Hippocampal formation (tissue), 2 donors: ENCODE measurements at places on chromosomes 2 and 18.
A peak's percentile ranks its signal among the peaks of the same experiment; 100 is the strongest.

DNA sequence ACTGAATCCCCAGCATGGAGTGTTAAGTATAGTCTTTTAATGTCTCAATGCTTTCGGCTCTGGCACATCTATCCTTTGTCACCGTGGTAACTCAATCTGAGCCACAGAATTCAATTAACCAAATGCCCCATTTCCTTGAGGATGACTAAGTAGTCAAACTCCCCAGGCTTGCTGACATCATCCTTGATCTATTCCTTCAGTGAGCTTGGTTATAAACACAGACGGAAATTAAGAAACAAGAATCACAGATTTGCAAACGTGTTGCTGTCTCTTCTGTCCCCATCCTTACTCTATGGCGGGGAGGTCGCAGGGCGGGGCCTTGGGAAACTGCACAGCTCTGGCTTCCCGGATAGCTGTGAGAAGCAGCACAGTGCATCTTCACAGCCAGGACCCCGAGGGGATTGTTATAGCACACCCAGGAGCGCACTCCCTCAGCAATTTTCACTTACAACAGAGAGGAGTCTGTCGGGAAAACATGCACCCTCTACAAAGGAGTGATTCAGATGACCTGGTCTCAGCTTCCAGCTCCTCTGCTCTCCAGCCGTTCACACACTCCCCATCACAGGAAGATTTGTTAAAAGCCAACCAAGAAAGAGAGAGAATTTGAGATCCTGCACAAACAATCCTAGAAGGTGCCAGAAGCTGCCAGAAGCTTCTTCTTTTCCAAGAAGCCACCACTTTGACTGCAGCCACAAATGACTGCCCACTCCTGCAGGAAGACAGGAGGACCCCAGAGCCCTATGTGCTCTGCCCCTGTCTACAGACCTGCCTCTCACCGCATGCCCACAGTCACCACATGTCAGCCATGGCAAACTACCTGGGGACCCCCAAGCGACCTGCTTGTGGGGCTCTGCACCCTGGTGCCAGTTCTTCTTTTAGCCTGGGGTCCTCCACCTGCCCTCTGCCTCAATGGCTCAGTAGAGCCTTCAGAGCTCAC is 44.9 kb upstream of the YWHAQ start:
- DNase-seq: no peak

- no peak for DNase-seq
Measured at GRCh38 chr2:10385933-10386773, 62.0 kb downstream of the ODC1 start.

GRCh38 chr2:206488623-206489022 is 45.3 kb downstream of the ADAM23 start:
- DNase-seq: no peak

DNA sequence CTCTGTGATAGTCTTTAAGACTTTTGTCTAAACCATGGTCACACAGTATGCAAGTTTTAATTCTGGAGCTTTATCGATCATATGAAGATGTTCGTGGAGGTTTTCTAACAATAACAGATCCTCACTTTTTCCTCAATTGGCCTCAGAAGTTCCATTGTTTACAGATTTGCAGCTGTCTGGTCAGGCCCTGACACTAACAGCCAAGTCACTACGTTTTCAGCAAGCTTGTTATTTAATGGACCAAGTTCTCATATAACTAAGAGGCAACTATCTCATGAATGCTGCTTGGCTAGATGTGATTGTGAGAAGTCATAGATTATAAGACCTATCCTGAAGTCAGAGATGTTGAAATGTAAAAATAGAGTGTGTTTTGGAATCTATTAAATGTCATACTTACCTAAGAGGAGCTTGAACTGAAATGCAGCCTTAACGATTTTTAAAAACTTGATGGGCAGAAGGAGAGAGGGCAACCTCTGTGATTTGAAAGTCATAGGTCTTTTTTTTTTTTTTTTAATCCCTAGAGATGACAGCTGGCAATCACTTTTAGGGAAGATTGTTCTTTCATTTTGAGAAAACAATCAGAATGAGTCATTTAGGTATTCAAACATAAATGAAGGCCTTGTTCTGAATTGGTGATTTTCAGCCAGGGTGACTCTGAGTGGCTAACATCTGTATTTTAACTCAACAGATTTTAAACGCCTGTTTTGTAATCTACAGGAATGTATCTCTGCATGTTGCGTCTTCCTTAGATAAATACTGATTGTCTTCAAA is 48.4 kb upstream of the NEMP2 start:
- DNase-seq: no peak

DNA sequence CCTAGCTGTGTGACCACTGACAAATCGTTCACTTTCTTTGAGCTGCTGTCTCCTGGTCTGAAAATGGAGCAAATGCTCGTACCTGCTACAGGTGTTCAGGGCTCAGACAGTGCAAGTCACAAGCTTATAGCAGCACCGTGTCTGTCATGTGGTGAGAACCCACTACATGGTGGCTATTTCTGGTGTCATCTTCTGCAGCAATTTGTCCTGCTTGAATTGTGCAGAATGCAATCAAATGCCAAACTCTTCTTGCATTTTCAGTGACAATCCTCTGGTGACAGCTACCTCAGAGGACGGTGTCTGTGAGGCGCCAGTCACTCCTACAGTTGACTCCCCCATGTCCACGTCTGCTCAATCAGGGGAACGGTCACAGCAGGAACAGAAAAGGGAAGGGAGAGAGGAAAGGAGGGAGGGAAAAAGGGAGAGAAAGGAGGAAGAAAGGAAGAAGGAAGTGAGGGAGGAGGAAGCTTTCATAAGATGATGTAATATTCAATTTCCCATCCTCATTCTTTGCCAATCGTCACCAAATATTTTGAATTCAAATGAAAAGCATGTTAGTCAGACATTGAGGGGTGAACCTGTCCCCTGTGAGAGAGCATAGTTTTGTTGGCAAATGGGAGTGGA is 122.2 kb downstream of the BCL2 start:
- no peak for DNase-seq

DNA sequence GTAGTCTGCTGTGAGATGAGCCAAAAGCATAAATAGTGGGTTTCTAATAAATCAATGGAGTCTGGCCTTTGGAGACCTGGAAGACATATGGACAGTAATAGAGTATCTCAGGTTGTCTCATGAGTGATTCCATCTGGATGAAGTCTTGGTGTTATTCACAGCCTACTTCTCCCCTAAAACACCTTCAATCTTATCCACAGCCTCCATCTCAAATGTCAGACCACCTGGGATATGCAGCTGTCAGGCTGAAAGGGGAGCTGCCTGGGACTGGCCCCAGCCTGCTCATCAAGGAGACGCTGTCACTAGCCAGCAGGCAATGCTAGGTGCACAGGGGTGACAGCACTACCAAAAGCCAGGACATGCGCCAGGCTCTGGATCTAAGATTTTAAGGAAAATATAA is 684.0 kb upstream of the ZEB2 start:
- no peak for DNase-seq

DNA sequence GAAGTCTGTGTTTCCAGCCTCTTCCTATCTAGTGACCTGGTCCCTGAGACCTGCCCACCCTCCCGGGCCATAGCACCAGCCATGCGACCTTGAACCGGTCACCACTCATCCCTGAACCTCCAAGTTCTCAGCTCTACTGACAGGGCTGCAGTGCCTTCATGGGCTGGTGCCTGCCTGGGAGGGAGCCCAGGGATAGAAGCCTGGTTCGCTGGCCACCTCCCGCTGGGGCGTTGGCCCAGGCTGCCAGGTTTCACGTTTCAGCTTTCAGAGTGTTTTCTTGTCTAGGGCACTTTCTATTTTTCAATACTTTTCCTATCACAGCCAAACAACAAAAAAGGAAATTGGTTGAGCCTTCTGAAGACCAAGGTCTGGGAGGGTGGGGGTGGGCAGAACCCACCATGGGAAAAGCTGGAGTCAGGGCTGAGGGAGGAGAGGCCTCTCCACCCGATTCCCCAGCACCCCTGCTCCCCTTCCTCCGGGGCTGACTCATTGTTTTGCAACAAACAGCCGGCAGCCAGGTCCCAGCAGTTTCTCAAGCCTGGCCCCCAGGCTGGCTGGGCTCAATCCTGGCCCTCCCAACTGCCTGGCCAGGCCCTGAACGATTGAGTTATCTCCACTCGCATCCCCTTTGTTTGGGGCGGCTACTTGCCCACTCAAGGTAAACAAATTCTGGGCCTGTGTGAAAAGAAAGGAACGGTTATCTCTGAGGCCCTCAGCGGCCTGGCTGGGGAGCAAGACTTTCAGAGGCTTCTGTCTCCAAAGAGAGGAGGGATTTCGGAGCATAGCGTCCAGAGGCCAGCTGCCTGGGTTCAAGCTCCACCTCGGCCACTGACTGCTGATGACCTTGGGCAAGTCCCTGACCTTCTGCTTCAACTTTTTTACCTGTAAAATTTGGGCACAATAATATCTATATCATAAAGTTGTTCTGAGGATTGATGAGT is 47.5 kb downstream of the ZFP36L2 start:
- DNase-seq: peak; percentile 31

GRCh38 chr2:204550751-204551511 is 5.7 kb downstream of the PARD3B start:
- no peak for DNase-seq

DNA sequence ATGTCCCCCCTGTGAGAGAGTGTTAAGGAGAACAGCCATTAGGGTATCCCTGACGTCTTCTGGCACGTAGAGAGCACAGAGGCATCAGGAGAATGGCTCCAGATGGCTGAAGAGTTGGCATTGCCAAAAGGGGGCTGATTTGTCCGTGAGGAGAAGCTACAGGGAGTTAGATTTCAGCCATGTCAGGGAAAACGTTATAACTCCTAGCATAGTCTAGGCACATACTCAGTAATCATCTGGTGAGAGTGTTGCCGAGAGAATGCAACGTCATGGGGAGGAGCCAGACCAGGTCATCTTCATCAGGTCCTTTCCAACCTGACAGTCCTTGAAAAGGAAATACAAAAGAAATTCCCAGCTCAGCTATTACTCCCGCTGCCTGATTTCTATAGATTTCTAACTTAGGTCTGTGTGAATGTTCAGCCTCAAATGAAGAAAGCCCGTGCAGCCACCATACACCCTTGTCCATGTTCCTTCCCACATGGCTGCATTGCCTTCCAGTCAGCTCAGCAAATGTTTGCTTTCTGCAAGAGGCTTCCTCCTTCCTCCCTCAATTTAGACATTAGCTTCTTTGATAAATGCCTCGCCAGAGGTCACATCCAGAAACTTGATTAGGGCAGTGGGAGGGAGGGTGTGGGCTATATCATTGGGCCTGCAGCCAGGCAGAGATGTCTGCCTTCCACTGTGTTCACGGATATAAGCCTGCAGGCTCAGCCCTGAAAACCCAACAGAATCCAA is 93.0 kb downstream of the STPG4 start:
- no peak for DNase-seq
